Fibroblast of skin of right biceps (primary cell): ENCODE measurements at places on chromosomes 12 and 14.

- DNase-seq = no peak
These were observed 158.8 kb downstream of the C12orf42 start for GRCh38 chr12:103336940-103337339.

DNA sequence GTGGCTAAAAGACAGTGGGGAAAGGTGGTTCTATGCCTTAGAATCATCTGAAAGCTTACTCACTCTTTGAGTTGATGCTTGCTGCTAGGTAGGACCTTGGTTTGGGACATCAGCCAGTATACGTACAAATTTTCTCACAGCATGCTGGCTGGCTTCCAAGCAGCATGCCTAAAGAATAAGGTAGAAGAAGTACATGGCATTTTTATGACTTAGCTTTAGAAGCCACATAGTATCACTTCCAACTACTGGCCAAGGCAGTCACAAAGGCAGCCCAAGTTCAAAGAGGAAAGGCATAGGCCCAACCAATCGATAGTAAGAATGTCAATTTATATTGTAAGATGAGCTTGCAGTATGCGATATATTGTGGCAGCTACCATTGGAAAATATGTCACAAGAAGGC, 284.2 kb upstream of the CAND1 start:
- DNase-seq = peak; percentile 1

GRCh38 chr14:74019408-74020137, 424 bp downstream of the BBOF1 start:
- peak; percentile 45 for DNase-seq

DNA sequence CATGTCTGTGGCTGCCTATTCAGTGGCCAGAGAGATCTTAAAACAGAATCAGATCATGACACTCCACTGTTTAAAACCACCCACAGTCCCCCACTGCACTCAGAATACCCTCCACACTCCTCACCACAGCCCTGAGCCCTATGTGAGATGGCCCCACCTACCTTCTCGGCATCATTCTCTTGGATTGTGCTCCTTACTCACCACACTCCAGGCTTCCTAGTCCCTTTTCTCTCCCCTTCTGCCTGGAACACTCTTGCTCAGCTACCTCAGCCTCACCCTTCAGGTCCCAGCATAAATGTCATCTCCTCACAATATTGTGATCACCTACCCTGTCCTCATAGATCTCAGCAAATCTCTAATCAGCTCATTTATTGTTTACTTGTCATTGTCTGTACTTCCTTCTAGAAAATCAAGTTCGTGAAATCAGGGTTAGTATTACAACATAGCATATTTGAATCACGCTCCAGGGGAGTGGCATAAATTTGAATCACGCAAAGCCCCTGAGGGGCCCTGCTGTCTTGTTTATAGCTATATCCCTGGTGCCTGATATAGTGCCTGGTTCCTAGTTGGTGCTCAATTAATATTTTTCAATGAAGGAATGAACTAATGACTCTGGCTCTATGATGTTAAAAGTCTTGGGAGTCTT, 42.8 kb downstream of the SLC35F4 start:
- DNase-seq = no peak

DNA sequence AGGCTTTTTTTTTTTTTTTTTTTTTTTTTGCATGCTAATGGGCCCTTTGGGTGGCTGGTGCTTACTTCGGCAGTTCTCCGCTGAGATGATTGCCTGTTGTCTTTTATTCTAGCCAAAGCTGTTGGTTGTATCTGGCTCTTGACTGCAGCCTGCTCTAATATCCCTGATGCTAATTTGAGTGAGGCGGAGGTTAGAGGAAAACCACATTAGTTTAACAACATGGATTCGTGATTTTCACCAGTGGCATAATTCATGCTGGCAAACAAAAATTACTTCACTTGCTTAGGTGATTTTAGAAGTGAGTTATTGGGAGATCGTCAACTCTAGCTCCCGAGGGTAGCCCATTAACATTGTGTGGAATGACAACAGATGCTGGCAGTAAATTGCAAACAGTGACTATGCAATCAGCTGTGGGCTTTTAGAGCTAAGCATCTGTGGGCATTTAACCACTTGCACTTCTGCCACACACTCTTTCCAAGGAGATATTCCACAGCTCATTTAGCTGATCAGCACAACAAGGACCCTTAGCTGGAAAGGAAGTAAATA, 97.6 kb upstream of the ZDHHC17 start:
- no peak for DNase-seq

GRCh38 chr14:70803321-70804310, 5.7 kb downstream of the MAP3K9 start:
- no peak for DNase-seq

- DNase-seq = peak; percentile 10
These were observed 368.0 kb downstream of the C12orf50 start for GRCh38 chr12:87660987-87661774.

- peak; percentile 54 for DNase-seq
These were observed 45.8 kb downstream of the CRADD start for GRCh38 chr12:93722835-93723567.

- DNase-seq = no peak
These were observed 102.1 kb upstream of the FSCB start for GRCh38 chr14:44609201-44609600.

DNA sequence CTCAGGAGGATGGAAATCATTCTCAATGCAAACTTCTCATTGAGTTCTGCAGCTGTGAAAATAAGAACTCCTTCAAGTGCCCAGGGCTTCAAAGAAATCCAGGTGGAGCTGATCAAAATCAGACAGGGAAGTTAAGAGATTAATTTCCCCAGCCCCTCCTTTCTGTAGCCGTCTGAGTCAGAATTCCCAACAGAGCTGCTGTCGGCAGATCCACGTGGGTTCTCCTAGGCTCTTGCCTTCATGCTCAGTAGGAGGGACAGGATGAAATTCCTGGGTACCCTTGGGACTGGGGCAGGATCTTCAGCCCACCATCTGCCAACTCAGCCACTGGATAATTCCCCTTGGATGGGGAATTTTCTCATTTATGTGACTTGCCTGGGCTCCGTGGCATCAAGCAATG, 13.3 kb downstream of the TGFB3 start:
- DNase-seq = peak; percentile 81

- DNase-seq = peak; percentile 83
These were observed 182.3 kb downstream of the NTF3 start for GRCh38 chr12:5614256-5614655.

DNA sequence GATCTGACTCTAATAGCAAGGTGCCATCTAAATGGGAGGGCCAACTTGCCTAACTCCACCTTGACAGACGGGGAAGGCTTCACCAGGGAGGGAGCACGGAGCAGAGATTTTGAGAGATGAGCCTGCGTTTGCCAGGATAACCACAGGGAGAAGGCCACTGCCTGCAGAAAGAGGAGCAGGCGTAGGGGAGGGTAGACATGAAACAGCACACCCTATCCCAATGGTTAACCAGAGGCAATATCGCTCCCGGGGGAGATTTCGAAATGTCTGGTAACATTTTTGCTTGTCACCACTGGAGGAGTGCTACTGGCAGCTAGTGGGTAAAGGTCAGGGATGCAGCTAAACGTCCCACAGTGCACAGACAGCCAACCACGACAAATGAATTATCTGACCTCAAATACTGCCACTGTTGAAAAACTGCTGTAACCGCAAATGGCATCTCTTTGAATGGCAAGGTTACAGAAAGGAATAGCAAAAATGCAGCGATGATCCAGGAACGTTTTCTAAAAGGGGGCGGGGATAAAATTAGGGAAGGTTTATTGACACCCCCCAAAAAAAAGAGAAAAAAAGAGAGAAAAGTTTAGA, 126.0 kb upstream of the ATF7IP start:
- DNase-seq = peak; percentile 81

DNA sequence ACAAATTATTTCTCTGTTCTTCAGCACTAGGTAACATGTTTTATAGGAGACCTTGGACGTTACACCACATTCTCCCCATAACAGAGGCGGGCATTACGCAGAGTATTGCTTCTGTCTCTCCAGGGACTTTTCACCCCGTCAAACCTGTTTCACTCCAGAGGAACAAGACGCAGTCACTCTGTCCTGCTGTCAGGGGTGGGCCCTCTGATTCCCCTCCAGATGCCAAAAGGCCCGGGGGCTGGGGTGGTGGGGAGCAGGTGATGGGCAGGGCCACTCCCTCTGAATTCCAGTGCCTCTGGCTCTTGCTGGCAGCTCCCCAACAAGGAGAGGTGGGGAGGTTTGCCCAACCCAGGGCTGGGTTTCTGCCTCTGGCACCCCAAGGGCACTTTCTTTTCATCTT, 71.9 kb downstream of the NTF3 start:
- no peak for DNase-seq

- DNase-seq = no peak
These were observed 87.8 kb downstream of the SPRING1 start for GRCh38 chr12:116650062-116650461.

DNA sequence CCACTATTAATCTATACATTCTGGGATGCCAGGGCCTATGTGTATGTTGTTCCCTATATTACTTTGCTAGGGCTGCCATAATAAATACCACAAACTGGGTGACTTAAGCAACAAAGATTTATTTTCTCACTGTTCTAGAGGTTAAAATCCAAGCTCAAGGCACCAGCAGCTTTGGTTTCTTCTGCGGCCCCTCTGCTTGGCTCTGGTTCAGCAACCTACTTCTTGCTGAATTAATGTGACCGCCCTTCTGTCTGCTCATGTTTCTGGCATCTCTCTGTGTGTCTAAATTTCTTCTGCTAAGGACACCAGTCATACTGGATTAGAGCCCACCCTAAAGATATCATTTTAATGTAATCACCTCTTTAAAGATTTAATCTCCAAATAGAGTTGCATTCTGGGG, 84.7 kb downstream of the ZNF664 start:
- DNase-seq = peak; percentile 40

- no peak for DNase-seq
These were observed 596 bp upstream of the ZBTB39 start for GRCh38 chr12:57006809-57007475.

DNA sequence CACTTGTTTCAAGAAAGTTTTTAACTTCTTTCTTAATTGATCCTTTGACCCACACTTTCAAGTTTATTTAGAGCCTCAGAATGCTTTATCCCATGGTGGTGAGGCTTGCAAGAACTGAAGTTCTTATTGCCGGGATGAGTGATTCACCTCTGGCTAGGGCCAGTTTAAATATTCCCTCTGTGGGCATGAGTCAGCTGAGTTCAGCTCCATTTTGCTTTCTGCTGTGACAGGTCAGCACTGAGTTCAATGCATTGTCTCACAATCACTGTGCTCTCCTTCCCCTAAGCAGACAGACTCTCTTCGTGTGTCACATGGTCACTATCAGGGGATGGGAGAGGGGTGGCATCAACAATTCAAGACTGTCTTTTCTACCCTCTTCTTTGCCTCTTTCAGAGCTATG, 514.6 kb upstream of the FBXO33 start:
- DNase-seq = peak; percentile 8

DNA sequence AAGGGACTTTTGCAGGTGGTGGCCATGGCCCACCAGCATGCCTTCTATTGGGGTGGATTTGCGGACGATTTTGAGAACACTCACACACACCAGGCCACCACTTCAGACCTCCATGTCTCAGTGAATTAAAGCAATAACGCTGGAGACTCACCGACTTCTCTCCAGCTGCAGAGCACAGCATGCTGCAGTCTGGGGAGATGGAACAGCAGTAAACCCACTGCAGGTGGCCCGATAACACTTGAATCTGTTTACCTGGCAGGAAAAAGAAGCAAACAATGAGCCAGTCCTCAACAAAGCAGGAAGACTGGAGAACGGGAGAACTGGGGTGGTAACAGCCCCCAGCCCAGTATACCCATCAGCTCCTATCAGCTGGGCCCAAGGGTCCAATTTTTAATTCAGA, 21.6 kb downstream of the RFC5 start:
- no peak for DNase-seq

GRCh38 chr14:56515739-56516138, 63.9 kb upstream of the TMEM260 start:
- no peak for DNase-seq
